Activated naive CD8-positive, alpha-beta T cell treated with anti-CD3 and anti-CD28 coated beads, Interleukin-2, amount 50 U/mL, for 16 hours (primary cell): ENCODE measurements at places on chromosomes 16 and 17.

- DNase-seq = no peak
These were observed 42.5 kb downstream of the ERN1 start for GRCh38 chr17:64087252-64088005.

- no peak for DNase-seq
These were observed 10.1 kb downstream of the FADS6 start for GRCh38 chr17:74883241-74883745.

DNA sequence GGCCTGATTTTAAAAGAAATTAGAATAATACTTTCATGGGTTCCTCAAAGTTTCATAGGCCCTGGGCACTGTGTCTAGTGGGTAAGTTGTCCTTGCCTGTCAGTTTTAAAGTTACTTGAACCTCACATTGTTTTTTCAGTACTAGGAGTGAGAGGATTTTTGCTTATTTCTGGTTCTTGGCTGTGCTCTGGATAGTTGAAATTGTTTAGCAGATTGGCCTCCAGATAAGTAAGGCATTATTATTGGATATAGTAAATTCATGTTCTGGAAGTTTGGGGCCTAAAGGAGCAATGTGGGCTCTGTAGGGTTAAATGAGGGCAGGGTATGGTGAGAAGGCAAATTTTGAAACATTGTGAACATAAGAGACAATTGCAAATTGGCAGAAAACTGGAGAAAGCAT lies 78.5 kb downstream of the WNT3 start:
- DNase-seq = no peak

DNA sequence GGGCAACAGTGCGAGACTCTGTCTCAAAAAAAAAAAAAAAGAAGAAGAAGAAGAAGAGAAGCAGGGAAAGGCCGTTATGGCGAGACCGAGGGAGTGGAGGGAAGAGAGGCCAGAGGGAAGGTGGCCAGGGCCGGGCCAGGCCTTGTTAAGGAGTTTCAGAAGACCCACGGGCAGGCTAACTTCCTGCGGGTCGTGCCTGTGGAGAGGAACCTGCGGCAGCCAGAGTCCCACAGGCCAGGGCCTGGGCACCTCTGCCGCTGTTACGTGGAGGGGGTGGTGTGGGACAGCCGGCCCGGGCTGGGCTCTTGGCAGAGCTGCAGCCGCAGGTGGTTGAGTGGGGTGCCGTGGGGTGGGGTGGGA lies 5.4 kb downstream of the WDR81 start:
- DNase-seq = no peak

DNA sequence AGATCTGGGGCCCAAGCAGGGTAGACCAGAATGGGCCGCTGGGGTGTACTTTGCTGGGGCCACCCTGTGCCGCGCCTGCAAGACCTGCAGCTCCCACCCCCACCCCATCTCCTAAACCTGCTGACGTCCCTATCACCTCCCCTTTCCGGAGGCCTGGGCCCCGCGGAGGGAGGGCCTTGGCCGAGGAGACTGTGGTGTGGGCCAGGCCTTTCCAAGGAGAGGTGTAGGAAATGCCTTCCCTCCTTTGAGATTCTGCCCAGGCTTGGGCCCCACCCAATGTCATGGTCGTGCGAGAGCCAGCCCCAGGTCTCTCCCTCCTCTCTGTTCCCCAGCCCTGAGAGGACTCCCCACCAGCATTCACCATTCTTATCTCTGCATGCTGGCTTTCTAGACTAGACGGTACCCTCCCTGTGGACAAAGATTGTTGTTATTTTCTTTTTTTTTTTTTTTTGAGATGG lies 3.9 kb upstream of the WFIKKN2 start:
- no peak for DNase-seq

- DNase-seq = no peak
These were observed 1.9 kb upstream of the TLE7 start for GRCh38 chr16:71443714-71444113.

DNA sequence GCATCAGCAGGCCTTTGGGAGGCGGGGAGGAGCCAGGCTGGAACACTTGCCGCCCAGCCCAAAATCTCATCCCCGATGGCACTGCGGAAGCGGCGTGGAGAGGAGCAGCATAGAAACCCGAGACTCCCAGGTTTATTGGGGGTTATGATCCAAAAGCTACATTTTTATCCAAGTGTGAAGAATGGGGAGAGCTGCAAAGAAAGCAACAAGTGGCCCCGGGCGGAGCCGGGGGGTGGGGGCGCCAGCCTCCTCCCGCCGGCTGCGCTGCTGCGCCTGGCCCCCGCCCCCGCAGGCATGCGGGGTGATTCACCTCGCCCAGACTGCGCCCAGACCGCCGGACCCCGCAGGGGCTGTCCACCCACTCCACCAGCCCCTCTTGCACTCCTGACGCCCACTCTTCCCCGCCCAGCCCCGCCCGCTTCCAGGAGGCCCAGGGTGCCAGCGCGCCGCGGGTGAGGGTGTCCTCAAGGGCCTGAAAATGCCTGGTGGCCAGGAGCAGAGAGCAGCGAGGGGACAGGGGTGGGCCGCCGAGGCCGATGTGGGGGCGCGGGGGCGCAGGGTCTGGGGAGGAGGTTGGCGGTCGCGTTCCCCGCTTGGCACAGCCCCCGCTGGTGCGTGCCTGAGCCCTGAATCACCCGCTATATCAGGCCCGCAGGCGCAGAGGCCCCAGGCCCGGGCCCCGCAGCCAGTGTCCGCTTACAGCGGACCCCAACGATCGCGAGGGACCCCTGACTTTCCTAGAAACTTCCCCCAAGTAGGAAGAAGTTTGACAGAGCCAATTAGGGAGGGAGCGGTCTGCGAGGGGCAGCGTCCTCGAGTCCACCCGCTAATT lies 1.3 kb downstream of the CAVIN1 start:
- DNase-seq = no peak

DNA sequence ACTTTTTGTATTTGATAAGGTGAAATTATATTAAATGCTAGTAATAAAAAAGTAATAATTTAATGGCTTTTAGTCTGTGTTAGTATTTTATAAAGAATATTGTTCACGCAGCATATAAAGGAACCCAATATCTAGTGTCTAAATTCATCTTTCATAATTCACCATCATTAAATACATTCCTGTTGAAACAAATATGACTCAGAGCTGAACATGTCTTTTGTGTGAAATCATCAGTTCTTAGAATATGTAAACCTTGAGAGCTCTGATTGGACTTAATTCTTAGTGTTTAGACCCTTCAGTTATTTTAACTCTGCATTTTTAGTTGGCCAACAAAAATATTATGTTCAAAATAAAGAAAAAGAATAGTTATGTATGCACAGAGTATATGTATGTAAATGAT lies 71.8 kb downstream of the ABHD15 start:
- no peak for DNase-seq

GRCh38 chr16:19437280-19437679 lies 19.6 kb downstream of the TMC5 start:
- DNase-seq = no peak

DNA sequence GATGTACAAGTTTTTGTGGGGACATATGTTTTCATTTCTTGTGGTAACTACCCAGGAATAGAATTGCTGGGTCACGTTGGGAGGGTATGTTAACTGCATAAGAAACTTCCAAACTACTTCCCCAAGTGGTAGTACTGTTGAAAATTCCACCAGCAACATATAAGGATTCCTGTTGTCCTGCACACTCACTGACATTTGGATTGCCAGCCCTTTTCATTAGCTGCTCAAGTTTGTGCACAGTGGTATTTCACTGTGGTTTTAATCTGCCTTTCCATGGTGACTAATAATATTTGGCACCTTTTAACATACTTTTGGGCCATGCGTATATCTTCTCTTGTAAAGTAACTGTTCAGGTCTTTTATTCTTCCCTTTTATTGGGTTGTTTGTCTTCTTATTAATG lies 103.3 kb downstream of the GNAO1 start:
- no peak for DNase-seq

DNA sequence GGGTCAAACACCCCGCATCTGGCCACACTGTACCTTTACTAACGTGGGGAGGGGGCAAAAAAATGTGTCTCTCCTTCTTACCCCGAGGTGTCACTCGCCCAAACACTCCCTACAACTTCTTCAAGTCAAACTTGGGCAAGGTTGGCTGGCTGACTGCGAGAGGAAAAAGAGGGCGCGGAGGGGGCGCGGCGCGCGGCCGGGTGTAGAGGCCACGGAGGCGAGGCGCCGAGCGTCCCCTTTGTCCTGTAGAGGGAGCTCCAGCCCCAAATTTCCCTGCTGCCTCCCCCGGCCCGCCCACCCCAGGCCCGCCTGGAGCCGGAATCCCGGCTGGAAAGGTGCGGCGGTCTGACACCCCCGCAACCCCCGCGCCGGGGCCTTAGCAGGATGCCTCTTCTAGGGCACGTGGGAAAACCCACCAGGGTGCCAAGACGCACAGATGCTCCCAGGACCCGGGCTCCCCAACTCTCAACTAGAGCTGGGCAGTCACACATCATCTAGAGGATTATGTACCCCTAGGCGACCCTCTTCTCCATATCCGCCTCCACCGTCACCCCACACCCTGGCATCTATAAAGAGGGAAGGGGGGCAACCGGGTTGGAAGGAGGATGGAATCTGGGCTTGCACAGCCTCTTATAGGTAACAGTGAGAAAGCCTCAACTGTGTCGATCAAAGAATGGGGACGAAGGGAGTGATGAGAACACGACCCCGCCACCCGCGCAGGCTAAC lies 4.2 kb downstream of the IRX3 start:
- DNase-seq = no peak

GRCh38 chr17:4189280-4189679 lies 46.3 kb downstream of the CYB5D2 start:
- DNase-seq = no peak

DNA sequence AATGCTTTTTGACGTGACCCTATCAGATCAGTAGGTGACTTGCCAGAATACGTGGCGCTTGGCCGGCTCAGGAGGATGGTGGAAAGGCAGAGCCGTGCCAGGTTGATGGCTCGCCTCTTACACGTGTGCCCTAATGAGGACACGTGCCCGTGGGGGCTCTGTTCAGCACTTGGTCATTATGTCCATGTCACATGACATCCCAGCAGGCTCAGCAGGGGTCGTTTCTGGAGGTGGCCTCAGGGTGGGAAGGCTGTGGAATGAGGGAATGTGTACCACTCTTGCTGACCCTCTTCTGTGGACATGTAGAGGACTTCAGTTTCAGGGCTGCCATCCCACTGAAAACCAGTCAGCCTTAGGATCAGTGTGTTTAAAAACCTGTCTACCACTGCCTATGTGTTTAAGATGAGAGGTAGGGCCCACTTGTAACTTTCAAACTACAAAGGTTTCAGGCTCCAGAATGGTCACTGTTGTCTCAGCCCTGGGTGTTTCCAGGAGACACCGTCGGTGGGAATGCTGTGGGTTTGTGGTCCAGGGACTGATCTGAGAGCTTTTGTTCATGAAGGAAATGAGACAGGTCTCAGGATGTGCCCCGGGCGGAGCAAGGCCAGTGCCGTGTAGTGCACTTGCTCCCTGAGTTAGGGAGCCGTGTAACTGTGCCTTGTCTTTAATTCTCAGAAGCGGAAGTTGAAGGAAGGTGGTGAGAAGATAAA lies 12.1 kb downstream of the UBN1 start:
- no peak for DNase-seq

DNA sequence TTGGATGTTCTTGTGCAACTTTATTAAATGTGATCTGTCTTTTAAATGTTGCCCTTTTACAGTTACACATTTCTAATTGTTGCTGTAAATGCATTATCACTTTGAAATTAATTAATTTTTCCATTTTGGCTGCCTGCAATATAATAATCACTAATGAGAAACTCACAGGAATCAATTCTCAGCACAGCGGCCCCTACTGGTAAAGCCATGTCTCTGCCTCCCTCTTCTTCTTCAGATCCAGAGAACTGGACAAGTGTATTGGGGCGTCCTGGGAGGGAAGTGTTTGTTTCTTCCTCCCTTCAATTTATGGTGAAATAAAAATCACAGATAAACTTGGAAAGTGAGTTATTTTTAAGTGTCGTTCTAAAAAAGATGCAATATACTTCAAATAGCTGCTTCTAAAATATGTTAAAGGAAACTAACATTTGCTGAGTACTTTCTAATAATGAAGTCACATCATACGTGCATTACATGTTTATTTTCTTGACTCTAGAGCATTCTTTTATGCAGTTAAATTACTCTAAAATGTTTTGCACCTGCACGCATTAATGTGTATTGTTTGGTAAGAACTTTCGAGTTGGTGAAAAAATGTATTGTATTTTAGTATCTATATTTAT lies 338.0 kb downstream of the WWOX start:
- DNase-seq = no peak

- DNase-seq = no peak
These were observed 27.2 kb downstream of the CDR2 start for GRCh38 chr16:22347100-22347820.

- no peak for DNase-seq
These were observed 224.9 kb downstream of the HS3ST3B1 start for GRCh38 chr17:14525551-14526455.

- no peak for DNase-seq
These were observed 51.6 kb downstream of the ACTG1 start for GRCh38 chr17:81460856-81461460.

DNA sequence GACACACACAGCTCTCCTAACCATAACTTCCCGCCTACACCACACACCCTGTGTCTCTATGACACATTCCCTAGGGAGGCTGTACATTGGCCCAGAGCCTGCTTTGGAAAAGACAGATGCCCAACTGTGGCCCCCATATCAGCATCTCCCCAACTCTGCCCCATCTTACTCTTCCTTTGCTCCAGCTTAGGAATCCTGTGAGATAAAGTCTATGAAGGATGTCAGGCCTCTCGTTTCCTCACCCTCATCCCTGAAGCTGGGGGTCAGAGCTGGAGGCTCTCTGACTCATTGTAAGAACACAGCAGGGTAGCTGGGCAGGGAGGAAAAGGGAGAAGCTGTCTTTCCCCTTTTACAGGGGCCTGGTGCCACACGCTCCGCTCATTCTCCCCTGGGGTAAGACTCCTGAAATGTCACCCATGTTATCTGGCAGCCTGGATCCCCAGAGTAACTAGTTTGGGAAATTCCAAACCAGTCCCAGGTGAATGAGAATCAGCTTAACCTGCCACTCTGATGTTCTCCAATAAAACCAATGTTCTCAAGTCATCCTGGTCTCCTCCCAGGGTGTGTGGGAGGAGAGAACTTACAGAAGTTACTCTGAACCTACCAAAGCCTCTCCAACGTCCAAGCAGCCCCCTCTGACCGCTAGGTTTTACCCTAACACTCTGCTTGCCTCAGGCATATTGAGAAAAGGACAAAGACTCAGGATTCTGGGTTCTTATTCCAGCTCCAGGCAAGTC lies 2.8 kb downstream of the RAPGEFL1 start:
- no peak for DNase-seq

DNA sequence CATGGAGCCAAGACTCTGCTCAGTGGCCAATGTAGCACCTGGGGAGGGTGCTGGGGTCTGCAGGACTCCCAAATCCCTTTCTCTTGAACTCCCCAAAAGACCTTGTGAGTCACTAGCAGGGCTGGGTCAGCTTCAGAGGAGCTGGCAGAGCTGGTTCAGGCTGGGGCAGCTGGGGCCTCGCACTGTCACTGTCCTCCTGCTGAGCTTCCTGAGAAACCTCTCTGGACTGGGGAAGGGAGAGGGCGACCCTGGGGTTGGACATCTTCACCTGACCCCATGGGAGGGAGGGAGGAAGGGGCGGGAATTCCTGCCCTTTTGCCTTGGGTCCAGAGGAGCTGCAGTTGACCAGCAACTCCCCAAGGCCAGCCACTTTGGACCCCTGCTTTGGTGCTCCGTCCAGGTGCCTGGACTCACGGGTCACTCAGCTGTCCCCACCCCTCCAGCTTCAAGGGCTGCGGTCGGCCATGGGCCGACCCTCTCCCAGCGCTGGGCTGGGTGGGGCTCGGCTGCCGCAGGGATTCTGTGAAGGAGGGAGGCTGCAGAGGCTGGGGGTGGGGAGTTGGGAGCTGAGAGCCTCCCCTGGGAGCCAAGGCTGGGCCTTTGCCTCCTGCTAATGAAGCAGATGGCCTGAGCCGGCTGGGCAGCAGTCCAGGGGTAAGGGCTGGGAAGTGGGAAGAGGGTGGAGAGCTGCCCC lies 9.2 kb downstream of the FMNL1 start:
- DNase-seq = no peak

GRCh38 chr17:75754378-75755204 lies 10.4 kb downstream of the GALK1 start:
- no peak for DNase-seq
